ENCODE measurements at places on chromosomes 1 and 21. TPM values are rescaled to one million over a fixed set of nuclear protein-coding genes. Genes with fewer than 3 reads are reported as not detected.

Gene THEM5
- not detected for total RNA-seq

Gene DUSP23
- 78.3 TPM for total RNA-seq

Gene RHEX
- total RNA-seq: not detected

Gene EFNA3
- 8.4 TPM for total RNA-seq

Gene B3GALT6
- 17.8 TPM for total RNA-seq

Gene CACYBP
- 176 TPM for total RNA-seq

Gene FNDC5
- total RNA-seq: 0.32 TPM

Gene CFAP141
- not detected for total RNA-seq

Gene COA7
- 22.7 TPM for total RNA-seq

Gene FCRLB
- 1.4 TPM for total RNA-seq

Gene IL12RB2
- not detected for total RNA-seq

Gene CLIC4
- 50.7 TPM for total RNA-seq

Gene WNT3A
- total RNA-seq: not detected

Gene OVAAL
- 0.09 TPM for total RNA-seq

Gene ANGPTL3
- total RNA-seq: not detected

Gene FLG2
- not detected for total RNA-seq

Gene FOXD3
- 0.96 TPM for total RNA-seq

Gene MPZ
- 0.30 TPM for total RNA-seq

Gene GCSAML
- not detected for total RNA-seq

Gene B3GALT2
- total RNA-seq: not detected

Gene FAM167B
- total RNA-seq: 0.33 TPM

Gene ADGRL4
- not detected for total RNA-seq

Gene NPHS2
- total RNA-seq: not detected

Gene VWA5B1
- total RNA-seq: not detected

Gene DLGAP3
- 0.22 TPM for total RNA-seq

Gene NBPF1
- total RNA-seq: 22.0 TPM

Gene OSCP1
- 7.0 TPM for total RNA-seq

Gene PTPN22
- total RNA-seq: not detected

Gene AVPR1B
- total RNA-seq: not detected

Gene LHX8
- total RNA-seq: 0.97 TPM

Gene TSPAN2
- total RNA-seq: 1.6 TPM

Gene RIIAD1
- total RNA-seq: not detected

Gene BNIPL
- total RNA-seq: 0.05 TPM

Measured in A549 treated with GW870086 at 1 μM for 4 hours (cell line).